NCI-H345 (cell line): ENCODE measurements at places on chromosomes 16 and 17.

- no peak for DNase-seq
These were observed 21.7 kb downstream of the TTYH2 start for GRCh38 chr17:74235040-74235581.

DNA sequence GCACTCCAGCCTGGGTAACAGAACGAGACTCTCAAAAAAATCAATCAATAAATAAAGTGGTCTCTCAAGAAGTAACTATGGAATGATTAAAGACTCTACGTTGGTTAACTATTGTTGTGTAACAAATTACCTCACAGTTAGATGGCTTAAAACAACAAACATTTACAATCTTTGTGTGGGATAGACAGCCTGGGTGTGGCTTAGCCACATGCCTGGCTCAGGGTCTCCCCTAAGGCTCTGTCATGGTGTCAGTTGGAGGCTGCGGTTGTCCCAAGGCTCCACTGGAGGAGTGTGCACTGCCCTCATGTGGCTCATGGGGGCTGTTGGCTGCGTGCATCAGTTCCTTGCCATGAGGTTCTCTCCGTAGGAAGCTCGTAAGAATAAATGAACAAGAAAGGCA, 294.5 kb downstream of the SNX29 start:
- peak; percentile 53 for DNase-seq

DNA sequence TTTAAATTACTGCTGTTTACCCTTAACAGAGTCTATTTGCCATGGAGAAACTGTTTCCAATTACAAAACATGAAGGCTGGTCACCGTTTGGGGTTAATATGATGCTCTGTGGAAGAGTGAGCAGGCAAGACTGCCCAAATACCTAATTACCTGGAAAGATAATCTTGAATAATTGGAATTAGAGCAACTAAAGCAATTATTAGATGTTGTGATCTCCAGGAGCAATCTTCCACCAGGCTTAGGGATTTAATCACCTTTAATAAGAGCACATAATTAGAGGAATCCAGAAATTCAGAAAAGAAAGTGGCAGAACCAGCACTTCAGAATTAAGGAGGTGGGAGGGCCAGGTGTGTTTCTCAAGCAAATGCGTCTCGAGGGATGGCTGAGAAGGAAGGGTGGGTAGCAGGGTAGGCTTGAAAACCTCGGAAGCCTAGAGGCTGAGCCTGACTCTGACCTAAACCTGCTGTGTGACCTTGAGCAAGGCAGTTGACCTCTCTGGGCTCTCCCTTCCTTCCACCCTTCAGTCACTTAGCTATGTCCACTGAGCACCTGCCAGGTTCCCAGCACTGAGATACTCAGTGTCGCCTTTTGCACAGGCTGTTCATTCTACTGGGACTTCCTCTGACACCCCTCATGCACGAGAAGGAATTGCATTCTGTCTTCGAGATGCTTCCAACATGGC, 113.2 kb downstream of the GSG1L start:
- DNase-seq, result no peak

- no peak for DNase-seq
These were observed 216.7 kb downstream of the C16orf95 start for GRCh38 chr16:87100306-87101058.

DNA sequence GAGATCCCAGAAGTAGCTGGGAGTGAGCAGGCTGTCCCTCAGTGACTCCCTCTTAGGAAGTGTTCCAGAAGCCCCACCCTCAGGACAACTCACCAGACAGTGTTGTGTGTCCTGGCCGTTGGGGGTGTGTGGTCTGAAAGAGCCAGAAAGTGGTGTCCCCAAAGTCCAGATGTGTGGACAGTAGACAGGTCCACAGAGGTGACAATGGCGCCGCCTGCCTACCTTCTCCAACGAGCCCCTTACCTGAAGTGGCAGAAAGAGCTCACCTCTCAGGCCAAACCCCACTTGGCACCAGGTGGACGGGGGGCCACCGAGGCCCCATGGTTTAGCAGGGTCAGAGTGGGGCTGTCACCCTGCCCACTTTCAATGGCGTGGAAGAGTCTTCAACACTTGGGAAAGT, 19.9 kb downstream of the C17orf100 start:
- DNase-seq, result no peak

GRCh38 chr16:69381231-69381630, 4.6 kb downstream of the TERF2 start:
- DNase-seq, result no peak

DNA sequence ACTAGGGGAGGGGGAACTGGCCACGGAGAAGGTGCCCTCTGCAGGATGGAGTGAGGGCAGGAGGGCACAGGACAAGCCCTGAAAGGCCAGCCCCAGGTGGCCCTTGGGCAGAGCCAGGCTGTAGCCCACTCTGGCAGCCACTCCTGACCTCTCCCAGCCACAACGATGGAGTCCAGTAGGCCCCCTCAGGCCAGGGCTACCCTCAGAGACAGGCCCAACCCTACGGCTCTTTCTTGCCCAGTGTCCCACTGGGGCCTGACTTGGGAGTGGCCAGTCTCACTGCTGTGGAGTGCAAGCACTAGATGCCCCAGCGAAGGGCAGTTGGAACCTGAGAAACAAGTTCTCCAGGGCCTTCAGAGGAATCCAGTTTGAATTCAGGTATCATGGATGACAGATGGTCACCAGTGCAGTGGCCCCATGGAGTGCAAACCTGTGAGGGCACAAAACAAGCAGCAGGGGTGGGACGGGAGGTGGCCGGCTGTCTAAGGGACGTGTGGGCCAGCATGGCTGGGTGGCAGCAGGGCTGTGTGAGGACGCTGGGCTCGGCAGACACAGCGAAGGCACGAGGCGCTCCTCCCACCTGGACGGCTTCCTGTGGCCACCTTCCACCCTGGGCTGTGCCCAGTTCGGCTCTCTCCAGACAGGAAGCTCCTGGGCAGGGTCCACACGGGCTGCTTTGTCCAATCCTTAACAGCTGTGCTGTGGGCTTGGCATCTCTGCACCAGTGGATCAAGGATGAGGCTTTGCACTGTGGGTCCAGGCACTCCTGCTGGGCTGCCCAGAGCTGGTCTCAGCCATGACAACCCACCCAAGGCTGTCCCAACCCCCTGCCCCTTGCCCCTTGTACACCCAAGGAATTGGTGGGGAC, 72.1 kb downstream of the AMFR start:
- no peak for DNase-seq

DNA sequence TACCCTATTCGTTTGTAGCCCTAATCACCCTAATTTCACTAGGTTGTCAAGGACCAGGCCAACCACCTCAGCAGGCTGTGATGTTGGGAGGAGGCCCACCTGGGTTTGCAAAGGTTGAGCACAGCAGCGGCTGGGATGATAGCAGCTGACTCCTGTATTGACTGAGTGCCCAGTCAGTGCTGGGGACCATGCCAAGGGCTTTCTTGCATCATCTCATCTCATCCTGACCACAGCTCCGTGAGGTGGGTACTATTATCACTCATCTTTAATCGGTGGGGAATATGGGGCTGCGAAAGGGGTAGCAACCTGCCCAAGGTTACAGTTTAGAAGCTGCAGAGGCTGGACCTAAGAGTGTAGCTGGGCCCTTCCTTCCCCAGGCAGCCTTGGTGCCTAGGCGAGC, 11.7 kb downstream of the ATPAF2 start:
- peak; percentile 6 for DNase-seq

- DNase-seq, result no peak
These were observed 4.2 kb downstream of the ZNF843 start for GRCh38 chr16:31438414-31438813.

DNA sequence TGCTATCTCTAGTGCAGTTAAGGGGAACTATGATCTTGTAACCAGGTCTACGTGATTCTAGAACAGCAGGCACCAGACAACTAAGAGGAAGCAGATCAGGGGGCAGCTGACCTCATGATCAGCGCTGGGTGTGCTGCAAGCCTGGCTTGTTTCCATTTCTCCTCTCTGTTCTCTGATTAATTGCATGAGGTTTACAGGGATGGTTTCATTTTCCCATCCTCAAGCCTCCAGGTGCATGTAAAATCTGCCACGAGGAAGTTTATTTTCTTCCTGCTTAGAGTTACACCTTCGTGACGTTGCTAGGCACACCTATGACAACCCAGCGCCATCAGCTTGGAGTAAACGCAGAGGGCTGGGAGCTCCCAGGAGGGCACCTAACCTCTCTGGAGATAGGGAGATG, 4.3 kb upstream of the NUPR1 start:
- DNase-seq, result no peak

GRCh38 chr16:69938981-69939820, 11.9 kb upstream of the CLEC18A start:
- no peak for DNase-seq

DNA sequence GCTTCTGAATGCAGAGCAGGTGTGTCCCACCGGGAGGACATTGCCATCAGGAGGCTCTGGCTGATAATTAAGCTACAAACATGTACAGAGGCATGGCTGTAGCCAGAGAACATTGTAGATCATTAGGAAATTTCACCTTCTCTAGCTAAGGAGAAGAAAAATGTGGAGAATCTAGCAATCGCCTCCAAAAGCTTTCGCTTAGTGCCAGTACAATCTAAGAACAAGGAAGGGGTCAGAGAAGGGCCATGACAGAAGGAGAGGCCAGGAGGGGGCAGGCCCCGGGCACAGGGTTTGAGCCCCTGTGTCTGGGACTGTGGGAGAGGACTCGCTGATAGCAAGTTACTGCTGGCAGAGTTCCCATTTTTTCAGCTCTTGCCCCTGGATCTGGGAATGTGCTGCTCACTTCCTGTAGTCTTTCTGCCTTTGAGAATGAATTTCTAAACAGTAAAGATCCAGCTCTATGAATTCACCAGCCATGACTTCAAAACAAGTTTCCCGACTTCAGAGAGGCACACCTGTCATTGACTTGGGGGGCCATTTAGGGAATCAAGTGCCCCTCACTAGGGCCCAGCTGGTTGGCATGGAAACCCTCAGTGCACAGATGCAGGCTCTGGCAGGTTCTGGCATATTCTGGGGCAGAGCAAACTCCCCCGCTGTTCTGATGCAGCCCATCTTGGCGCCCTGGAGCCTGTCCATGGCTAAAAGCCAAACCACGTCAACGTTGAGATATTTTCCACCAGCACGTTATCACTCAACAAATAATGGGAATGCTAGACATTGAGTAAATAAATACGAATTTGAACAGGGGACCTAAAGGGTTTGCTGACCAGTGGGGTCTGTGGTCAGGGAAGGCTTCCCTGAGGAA, 59.5 kb upstream of the CACNG4 start:
- DNase-seq, result peak; percentile 91

DNA sequence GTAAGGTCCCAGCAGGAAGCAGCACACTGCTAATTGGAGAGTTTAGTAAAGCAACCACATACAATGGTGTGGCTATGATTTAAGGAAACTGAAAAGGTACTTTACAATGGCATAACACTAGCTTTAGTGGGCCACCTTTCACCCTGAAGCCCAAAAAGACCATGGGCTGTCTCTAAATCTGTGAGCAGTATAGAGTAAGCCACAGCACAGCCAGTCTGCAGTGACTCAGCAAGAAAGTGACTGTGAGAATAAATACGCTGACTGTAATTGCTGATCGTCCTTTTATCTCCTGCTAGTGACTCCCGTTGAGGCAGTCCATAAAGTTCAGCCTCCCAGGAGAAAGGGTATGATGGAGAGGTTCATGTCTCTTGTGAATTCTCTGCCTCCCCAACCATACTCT, 679.8 kb upstream of the KIF2B start:
- peak; percentile 41 for DNase-seq

DNA sequence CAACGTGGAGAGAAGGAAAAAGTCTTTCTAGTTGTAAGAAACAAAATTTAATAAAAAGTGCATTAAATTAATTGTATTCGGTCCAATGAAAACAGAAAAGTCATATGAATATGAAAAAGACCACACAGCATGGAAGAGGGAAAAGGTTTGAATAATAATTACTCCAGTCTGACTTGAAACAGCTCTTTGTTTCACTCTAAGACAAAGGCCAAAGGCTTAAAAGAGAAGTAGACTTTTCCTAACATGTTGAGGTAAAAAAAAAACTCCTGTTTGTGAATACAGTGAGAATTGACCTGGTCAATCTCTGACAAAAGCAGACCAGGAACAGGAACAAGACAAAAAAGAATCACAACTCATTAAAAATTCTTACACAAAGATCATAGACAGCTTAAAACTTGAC, 429.8 kb downstream of the TOX3 start:
- DNase-seq, result no peak

GRCh38 chr16:3266873-3267537, 10.6 kb upstream of the MEFV start:
- peak; percentile 30 for DNase-seq

GRCh38 chr16:16162591-16162990, 60.7 kb downstream of the ABCC6 start:
- no peak for DNase-seq

- DNase-seq, result no peak
These were observed 41.2 kb downstream of the OR1D5 start for GRCh38 chr17:3022197-3022596.

DNA sequence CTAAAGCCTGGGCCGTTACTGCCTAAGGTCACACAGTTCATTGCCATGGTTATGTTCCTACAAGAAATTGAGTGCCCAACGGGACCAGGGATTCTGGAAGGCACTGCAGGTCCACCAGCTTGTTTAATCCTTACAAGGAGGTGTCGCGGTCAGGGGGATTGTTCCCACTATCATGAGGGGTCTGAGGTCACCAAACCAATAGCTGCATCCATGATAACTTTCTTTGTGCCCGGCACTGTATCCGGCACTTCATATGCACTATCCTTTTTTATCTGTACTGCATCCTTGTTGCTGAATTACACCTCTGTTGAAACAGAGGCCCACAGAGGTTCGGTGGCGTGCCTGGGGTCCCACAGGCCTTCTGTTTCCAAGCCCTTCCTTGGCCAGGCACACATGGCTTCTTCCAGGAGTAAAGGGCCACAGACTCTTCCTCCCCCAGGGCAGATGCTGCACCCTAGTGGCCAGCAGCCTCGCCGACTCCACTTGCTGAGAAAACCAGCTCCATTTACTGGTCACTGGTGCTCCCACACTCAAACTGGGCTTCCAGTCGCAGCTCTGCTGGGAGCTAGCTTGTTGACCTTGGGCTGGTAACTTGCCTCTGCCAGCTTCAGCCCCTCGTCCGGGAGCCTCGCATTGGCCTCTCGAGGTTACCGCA, 82.0 kb upstream of the PLCG2 start:
- peak; percentile 26 for DNase-seq

GRCh38 chr17:56173026-56173425, 19.8 kb downstream of the ANKFN1 start:
- no peak for DNase-seq

DNA sequence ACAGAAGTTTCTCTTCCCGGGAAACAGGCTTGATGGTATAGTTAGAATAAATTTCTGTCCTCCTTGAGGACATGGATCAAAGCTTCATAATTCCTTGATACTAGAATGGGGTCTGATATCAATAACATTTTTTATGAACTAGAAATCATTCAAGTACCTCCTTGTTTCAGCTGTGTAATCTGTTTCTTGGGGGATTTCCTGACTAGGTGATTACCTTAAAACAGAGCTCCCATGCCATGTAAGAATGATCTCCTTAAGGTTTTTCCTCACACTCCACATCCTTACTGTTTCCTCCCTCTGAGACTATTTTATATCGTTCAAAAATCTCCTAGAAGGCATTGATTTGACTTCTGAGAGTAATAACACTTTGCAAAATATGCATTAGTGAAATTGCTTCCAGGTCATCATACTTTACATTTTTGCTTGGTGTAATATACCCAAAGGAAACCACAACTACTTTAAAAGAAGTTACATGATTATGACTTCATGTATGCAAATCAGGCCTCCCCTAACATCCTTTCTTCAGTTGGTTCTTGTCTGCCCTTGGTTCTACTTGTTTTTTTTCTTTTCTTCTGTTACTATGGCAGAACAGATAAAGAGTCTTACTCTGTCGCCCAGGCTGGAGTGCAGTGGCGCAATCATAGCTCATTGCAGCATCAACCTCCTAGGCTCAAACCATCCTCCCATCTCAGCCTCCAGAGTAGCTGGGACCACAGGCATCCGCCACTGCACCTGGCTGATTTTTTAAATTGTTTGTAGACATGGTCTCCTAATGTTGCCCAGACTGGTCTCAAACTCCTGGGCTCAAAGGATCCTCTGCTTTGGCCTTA, 388.8 kb downstream of the ZFHX3 start:
- no peak for DNase-seq
